ENCODE measurements at places on chromosomes 12 and 14.

- no peak for DNase-seq
Observed at GRCh38 chr14:46008348-46008747, 643.2 kb downstream of the RPL10L start.

DNA sequence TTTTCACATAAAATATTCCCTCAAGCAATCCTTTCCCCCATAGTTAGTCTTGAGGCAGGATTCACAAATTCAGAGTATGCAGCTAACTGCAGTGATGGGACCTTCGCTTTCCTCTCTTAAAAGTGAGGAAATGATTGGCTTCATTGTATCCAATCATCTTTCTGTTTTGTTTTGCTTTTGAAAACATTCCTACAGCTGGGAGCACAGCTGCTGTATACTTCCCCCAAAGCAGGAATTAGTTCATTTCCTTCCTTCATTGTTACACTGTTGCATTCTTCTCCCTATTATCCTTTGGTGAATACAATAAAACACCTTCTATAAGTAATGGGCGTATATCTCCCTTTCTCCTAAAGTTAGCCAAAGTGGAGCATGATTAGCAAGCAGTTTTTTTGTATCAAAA is 9.4 kb upstream of the GAS2L3 start:
- DNase-seq, result no peak

- no peak for DNase-seq
Observed at GRCh38 chr14:36510078-36510799, 9.8 kb downstream of the NKX2-1 start.

DNA sequence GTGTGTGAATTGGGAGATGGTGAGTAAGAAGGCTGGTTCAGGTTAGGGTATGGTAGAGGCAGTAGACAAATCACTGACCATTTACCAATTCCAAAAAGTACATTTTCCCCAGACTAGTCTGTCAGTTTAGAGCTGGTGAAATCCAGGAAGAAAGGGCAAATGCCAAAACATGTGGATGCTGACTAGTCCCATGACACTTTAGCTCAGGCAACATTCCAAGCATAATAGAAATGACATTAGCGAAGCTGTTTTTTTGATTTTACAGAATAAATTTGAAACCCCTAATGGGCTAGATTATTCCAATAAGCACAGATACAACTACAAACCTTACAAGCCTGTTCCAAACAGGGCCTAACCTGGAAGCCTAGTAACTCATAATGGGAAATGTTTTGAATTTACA is 884.2 kb downstream of the FLRT2 start:
- no peak for DNase-seq

DNA sequence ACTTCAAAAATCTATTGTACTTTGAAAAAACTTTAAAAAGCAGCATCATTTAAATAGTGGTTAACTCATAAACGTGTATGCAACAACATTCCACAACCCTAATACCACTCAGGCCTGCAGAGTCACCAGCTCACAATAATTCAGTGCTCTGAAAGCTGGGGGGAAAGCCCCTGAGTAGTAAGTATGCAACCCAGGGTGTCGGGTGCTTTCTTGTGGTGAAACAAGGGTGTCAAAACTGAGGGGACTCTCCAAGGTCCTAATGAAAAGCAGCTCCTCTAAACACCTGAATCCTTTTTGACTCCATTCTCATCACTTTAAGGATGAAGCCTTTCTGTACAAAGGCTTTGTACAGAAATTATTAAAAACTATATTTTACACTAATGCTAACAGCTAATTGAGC is 33.7 kb downstream of the FGFR1OP2 start:
- no peak for DNase-seq

GRCh38 chr14:92646952-92647796 is 101.3 kb downstream of the LGMN start:
- no peak for DNase-seq

DNA sequence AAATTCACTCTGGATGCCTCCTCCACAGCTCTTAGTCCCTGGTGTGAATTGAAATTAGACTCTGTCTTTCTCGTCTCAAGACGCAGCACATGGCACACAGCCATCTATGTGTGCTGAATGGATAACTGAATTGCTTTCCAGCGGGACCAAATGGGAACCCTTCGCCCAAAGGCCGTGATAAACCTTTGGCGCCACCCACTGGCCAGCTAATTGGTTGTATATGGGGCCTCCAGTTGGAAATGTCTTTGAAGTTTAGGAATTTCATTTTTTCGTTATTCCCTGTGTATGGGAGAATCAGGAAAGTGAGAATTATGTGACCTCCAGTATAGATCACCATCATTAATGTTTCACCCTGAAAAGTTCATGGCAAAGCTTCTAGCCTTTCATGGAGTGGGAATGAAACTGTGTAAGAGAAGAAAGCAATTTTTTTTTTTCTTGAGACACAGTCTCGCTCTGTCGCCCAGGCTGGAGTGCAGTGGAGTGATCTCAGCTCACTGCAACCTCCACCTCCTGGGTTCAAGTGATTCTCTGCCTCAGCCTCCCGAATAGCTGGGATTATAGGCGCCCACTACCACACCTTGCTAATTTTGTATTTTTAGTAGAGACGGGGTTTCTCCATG is 9.8 kb upstream of the HSP90AA1 start:
- DNase-seq, result peak; percentile 85

DNA sequence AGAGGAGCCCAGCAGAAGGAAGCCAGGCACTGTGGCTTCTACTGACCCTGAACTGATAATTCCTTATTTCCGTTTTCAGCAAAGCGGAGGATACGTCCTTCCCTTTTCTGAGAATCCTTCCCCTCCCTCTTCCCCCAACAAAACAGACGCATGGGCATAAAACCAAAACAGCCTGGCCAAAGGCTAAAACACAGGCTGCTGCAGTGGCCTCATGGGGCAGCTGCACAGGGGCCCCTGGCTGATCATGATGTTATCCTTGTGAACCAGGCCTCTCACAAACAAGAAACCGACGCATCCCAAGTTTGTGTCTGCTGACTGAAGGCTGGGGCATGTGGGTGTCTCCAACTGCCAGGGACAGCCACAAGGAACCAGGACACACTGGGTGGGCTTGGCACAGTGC is 23.4 kb upstream of the STON2 start:
- DNase-seq, result no peak

GRCh38 chr14:104788161-104788818 is 7.3 kb downstream of the AKT1 start:
- no peak for DNase-seq

- DNase-seq, result no peak
Observed at GRCh38 chr12:41777064-41777790, 367.4 kb downstream of the GXYLT1 start.

DNA sequence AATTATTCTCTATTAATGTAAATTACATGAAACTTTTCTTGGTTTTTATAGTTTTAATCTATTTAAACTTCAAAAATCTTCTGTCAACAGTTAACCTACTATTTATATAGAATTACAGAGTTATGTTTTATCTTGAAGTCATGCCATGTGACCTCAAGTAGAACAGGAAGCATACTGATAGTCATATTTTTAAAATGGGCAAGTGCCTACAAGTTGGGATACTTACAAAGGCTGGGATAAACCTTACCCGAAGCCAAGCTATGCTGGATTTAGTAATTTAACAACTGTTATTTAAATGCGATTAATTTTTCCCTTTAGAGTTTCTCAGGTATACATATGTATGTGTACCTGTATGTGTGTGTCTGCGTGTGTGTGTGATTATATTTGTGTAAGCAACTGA is 266.9 kb downstream of the RASSF9 start:
- no peak for DNase-seq

DNA sequence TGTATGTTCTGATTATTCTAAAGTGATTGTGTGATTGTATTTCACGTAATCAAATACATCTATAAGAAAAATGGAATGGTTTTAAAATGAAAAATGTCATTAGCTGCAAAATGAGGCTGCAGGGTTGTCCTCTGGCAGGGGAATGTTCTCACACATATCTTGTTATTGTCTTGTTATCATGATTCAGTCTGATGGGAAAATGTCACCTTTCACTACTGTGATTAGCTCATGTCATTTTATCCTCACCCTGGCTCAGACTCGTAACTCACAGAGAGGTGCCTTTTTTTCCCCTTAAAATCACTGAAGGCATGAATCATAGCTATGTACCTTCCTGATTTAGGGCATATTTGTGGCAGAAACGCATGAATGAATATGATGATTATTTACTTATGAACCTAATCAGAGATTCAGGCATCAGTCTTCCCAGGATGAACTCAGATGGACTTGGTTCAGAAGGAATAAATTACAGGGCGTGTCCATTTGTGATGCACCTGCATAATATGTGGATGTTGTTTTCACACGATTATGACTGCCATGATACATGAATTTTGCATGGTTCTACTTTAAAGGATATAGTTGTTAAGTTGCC is 1339.2 kb downstream of the AACS start:
- DNase-seq, result no peak

GRCh38 chr14:69392481-69392880 is 5.6 kb downstream of the ERH start:
- DNase-seq, result no peak

- DNase-seq, result no peak
Observed at GRCh38 chr12:63457857-63458256, 210.4 kb downstream of the DPY19L2 start.

DNA sequence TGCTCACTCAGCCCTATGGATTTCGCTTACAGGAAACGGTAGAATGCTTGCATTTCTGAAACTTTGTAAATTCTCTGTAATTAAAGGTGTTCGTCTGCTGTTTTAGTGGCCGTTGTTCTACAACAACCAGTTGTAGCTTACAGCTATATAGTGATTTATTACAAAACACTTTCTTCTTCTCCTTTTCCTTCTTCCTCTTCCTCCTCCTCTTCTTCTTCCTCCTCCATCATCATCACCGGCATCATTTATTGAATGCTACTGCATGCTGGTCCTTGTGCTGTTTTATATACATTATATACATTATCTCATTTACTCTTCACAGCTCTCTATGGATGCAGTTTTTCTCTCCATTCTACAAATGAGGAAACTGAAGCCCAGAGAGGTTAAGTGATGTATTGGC is 6.4 kb downstream of the ETV6 start:
- DNase-seq, result no peak

DNA sequence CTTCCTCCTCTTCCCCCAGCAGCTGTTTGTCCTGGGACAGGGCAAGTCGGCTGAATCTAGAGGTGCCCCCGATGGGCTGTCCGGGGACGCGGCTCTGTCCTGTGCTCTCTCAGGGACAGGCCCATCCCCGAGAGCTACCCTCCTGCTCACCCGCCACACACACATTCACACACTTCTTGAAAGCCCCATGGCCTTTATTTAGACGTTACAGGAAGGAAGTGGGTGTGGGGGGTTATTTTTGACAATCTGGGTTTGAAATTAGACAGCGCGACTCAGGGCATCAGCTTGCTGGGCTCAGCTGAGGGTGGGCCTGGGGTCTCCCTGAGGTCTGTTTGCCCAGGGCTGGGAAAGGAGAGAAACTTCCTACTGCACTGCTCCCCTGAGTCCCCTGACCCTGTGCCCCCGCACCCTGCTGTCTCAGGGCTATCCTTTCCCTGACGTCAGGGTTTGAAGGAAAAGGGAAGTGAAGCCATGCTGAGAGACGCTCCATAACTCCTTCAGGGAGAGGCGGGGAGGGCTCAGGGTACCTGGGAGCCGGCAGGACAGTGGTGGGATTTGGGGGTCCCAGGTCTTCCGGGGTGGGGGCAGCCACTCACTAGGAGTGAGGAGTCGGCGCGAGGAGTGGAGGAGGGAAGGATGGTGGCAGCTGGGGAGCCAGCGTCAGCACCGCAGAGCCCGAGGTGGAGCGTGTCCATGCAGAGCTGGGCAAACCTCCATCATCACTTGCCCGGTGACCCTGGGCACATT is 8.1 kb downstream of the PTPN6 start:
- no peak for DNase-seq

DNA sequence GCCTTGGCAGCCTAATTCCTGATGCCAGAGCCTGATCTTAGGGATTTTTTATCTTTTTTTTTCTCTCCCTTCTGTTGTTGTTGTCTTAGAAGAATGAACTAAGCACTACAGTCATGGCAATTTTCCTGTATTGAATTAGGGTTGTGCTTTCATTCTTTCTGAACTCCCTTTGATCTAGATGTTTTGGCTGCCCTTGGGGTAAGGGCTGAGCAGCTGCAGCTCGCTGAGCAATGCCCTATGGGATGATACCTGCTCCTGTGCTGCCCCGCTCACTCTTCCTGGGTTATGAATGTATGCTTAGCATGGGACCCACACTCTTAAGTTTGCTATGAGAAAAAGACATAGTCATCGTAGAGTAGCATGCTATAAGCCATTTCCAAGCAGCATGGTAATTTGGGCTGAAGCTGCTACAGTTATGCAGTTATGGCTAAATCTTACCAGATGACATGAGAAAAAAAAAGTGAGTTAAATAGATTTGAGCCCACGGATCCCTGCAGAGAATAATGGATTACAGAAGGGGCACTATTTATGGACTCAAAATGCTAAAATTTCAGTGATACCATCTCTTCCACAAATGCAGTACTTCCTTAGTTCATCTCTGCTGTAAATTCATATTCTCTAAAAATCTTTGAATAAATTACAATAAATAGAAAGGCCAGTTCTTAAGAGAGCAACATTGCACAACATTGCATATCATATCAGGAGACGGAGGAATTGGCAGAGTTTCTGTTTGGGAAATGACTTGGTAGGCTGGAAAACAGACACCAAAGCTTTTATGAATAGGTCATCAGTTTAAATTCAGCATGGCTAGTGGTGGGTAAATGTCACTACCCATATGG is 79.2 kb upstream of the PTHLH start:
- no peak for DNase-seq

- no peak for DNase-seq
Observed at GRCh38 chr12:40436564-40436963, 211.8 kb downstream of the LRRK2 start.

DNA sequence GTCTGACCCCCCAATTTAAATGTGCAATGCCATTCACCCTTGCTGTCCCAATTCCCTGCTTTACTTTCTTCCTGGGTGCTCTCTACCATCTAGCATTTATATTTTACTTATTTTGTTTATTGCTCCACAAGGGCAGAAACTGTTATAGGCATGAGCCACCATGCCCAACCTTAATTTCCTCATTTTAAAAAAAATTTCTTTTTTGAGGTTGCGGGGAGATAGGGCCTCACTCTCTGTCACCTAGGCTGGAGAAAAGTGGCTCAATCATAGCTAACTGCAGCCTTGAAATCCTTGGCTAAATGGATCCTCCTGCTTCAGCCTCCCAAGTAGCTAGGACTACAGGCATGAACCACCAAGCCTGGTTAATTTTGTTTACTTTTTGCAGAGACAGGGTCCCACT is 13.0 kb downstream of the HPD start:
- no peak for DNase-seq

- DNase-seq, result no peak
Observed at GRCh38 chr14:53613404-53614253, 343.0 kb downstream of the BMP4 start.

DNA sequence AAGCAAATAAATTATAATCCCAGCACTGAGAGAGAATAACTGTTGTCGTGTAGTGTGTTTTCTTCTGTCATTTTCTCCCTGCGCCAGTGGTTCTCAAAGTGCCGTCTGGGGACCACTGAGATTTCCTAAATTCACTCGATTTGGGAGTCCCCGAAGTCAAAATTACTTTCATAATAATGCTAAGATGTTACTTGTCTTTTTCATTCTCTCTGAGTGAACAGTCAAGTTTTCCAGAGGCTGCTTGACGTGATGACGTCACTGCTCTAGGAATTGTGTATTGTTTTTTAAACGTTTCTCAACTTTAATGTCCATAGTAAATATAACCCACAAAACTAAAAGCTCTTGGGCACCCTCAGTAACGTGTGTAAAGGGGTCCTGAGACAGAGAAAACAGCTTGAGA is 796 bp upstream of the POP5 start:
- no peak for DNase-seq

- no peak for DNase-seq
Observed at GRCh38 chr12:93323625-93324329, 53.9 kb upstream of the NUDT4 start.

All from nephron progenitor cell (in vitro differentiated cells).